ENCODE measurements at places on chromosomes 13 and 19.
A peak's percentile ranks its signal among the peaks of the same experiment; 100 is the strongest.

GRCh38 chr19:28359431-28360414 lies 853.2 kb downstream of the UQCRFS1 start:
- no peak for DNase-seq

DNA sequence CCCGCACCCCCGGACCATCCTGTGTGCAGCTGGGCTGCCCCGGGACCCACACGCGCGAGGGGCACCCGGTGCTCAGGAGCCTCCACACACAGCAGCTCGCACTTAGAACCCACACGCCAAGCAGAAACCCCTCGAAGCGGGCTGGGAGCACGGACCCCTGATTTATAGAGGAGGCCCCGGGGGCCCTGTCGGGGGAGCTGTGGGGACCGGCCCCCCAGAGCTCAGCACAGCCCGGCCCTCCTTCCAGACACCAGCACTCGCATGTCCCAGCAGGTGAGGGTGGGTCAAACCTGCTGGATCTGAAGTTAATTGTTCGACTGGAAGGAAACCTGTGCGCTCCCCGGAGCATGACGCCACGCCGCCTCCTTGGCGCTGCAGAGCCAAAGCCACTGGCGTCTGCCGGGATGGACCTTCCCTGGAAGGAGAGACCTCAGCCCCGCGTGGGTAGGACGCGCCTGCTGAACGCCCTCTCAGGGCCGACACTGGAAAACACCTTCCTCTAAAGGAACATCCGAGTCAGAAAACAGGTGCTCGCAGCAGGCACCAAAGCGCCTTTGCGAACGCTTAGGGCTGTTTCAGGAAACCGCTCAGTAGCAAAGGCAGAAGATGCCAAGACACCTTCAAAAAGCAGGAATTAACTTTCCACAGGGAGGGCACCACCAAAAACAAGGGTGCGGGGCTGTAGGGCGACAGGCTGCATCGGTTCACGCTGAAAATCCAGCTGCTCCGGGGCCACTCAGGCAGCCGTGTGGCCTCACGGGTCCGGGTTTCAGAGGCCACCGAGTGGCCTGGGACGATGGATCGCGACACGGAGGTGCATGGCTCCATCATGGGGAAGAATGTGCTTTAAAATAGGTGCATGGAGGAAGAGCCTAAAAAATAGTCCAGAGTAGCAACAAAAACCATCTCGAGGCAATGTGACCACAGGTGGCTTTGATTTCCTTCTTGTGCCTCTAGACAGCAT lies 37.8 kb upstream of the GRTP1 start:
- DNase-seq, result no peak

- no peak for DNase-seq
These were observed 87.6 kb downstream of the MUC16 start for GRCh38 chr19:8922591-8922990.

- DNase-seq, result peak; percentile 82
These were observed 1.2 kb downstream of the PPM1N start for GRCh38 chr19:45499196-45500180.

- no peak for DNase-seq
These were observed 4.1 kb downstream of the AZU1 start for GRCh38 chr19:831407-832369.
